ENCODE measurements at places on chromosomes 1 and 21.

- no peak for DNase-seq
These were observed 332.7 kb upstream of the VAMP3 start for GRCh38 chr1:7438396-7438785.

DNA sequence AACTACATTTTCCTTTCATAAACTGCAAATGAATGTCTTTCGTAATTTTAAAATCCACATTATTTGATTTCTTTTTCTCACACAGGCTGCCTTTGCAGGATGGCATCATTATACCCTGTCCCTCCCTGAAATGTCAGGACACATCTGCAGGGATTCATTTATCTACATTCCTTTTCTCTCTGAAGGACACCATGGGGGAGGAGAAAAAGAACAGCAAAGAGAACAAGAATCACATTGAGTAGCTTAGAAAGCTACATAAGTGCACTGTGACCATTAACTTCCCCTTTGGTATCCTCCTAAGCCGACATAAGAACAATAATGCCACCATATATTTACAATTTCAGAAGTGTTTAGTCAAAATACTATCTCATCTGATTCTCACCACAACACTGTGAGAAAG lies 129.5 kb downstream of the PIGK start:
- DNase-seq: no peak

DNA sequence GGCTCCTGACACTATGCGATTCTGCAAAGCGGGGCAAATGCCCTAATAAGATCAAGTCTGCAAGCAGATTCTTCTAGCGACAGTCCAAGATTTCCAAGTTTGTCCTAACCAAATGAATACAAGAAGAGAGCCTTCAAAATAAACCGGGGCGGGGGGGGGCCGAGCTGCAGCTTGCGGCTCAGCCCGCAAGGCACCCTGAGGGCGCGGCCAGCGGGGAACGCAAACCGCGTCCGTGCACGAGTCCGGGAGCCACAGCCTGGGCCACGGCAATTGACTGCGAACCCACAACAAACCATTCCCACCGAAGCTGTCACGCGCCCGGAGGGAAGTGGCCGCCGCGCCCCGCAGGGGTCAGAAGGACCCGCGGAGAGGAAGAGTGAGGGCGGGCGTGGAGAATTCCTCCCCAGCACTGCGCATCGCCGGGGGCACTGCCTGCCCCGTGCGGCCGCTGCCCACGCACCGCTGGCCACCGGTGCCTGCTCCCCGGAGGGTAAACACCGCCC lies 687 bp downstream of the TGFBR3 start:
- DNase-seq: no peak

DNA sequence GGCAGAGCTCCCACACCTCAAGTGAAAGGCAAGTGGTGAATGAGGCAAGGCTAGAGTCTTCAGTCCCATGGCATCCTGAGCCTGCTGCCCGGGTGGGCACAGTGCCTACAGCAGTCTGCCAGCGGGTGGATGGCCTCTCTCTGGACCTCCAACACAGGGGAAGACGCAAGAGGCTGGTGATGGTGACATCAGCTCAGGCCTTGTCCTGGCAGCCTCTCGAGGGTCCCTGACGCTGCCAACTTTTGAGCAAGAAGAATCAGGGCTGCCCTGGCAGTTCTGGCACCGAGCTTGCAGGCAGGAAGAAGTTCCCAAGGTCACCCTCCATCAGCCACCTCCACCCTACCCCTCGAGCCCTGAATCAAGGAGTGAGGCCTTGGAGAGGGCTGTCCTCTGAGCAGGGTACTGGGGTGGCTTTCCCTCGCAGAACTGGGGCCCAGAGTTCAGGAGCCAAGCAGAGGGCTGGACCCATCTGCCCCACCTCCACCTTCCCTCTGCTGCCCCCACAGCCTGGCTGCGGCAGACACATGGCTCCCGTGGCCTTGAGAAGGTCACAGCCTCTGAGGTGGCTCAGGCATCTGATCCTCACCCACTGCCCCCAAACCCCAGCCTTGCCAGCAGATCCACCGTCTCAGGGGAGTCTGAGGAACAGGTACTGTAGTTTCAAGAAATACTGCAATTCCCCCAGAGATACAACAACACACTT lies 5.8 kb downstream of the RAP1GAP start:
- no peak for DNase-seq

- no peak for DNase-seq
These were observed 560 bp downstream of the PLEKHM2 start for GRCh38 chr1:15684468-15685291.

DNA sequence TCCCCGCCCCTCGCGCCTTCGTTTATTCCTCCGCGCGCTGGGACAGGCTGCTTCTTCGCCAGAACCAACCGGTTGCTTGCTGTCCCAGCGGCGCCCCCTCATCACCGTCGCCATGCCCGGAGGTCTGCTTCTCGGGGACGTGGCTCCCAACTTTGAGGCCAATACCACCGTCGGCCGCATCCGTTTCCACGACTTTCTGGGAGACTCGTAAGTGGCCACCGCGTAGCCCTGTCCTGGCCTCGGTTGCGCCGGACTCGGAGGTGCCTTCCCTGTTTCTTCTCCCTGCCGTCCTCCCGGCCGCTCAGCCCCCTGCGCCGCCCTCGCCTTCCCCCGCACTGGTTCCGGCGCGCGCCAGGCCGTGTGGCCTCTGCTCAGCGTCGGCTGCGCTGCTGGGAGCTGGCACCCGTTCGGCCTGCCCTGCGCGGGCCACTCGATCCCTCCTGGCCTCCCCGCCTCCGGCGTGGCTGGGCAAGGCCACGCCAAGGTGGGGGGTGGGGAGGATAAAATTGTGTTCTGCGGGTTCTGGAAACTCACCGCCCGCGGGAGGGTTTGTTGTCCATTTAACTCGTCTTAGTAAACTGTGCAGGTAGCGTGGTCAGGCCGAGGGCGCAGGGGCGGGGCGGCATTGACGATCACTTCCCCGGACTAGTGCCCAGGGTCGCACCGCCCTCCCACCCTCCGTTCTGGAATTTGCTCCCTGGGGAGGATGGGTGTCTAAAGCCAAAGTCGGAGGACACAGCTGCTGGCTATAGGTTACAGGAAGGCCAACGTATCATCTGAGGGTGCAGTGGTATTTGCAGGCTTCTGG lies at the start of gene PRDX6:
Gene PRDX6 (plus strand): TSS at position 50 of the 808 bp plus-strand sequence. CDS start 63 bp downstream, at position 113.
- no peak for DNase-seq

DNA sequence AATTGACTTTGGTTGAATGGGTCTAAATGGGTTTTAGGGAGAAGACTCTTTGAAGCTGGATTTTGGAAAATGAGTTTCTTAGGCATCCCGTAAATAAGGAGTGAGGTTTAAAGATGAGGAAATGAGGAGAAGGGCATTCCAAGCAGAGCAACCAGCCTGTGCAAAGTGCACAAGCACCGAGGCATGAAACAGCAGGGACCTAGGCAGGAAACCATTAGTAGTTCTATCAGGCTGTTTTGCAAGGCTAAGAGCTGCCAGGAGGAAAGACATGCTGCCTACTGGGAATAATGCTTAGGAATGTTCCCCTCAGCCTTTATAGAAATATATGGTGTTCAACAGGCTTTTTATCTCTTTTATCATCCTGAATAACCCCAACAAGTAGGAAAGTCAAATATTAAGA lies 153.1 kb upstream of the FGGY start:
- no peak for DNase-seq

DNA sequence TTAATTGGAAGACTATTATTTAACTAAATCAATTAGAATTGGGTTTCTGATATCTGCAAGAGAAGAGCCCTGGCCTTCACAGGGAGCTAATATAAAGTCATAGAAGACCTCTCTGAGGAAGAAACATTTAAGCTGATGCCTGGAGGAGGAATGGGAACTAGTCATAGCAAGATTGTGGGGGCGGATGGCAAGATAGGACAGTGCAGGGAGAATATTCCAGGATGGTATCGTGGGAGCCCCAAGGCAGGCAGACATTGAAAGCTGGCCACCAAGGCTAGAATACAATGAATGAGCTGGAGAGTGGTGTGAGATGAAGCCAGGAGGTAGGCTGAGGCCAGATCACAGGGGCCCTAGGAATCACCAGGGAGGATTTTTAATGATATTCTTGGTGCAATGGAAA lies 20.8 kb upstream of the MYSM1 start:
- no peak for DNase-seq

GRCh38 chr1:110083866-110084226 lies 13.4 kb upstream of the ALX3 start:
- no peak for DNase-seq

GRCh38 chr1:216721863-216722262 lies 1.4 kb downstream of the ESRRG start:
- no peak for DNase-seq

GRCh38 chr1:183236158-183236725 lies 50.2 kb downstream of the LAMC2 start:
- DNase-seq: no peak

GRCh38 chr1:108016451-108016920 lies 51.5 kb upstream of the VAV3 start:
- no peak for DNase-seq

DNA sequence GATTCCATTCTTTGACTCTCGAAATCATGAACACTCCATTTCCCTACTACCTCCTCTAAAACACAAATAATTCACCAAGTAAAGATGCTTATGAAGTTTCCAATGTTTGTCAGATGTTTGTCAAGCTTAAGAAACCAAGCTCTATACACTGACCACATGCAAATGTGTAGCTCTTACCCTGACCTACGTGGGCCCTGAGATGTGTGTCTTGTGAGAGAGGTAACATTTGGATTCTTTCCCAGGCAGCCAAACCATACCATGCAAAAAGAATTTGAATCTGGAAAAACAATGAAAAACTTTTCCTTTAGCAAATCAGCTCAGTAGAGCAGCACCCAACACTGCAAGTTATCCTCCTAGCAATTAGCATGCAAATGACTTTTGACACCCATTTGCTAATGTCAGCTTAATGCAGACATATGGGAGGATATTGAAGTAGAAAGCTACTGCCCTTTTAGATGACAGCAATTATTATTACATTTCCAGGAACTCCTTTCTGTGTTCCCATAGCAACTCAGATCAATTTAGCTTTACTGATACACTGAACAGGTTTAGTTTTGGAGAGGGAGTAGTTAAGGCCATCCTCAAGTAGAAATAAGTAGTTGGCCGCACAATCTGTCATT lies 83.2 kb upstream of the RGS4 start:
- DNase-seq: no peak

GRCh38 chr1:57106296-57106695 lies 140.5 kb upstream of the C8B start:
- DNase-seq: no peak

GRCh38 chr1:16012590-16013219 lies 5.1 kb downstream of the HSPB7 start:
- no peak for DNase-seq

- DNase-seq: peak; percentile 58
These were observed 722 bp upstream of the TUT4 start for GRCh38 chr1:52553362-52554266.

GRCh38 chr1:173669491-173669941 lies at the start of gene ANKRD45:
ANKRD45 (minus strand) TSS chr1:173669851; CDS start chr1:173659418, 10,433 bp downstream.
- DNase-seq: no peak

DNA sequence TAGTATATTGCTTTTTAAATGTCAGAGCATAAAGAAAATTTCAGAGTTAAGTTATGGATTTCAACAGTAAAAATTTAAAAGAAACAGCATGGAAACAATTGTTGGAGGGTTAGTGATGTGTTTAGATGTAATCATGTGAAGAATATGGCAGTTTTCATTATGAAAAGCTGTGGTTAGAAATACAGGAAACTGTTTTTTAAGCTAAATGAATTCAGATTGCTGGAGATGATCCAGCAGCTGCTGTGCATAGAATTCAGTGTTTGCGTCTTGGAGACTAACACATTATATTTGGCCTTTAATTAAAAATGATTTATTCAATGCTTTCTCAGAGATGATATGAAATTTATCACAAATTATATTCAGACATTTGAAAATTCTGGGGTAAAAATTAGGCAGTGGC lies 273.6 kb upstream of the LRRC7 start:
- DNase-seq: no peak

DNA sequence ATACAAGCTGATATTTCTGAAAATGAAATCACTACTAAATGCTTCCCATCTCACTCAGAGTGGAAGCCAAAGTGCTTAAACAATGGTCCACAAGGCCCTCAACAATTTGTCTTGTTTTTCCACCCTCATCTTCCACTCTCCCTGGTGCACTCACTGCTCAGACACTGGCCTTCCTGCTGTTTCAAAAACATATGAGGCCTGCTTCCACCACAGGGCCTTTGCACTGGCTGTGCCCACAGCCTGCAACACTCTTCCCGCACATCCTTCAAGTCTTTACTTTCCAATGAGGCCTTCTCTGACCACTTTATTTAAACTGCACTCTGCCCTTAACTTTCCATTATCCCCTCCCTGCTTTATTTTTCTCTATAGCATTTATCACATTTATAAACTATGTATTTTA lies 53.8 kb downstream of the SYNJ1 start:
- no peak for DNase-seq

- no peak for DNase-seq
These were observed 42.3 kb downstream of the NVL start for GRCh38 chr1:224287714-224288113.

DNA sequence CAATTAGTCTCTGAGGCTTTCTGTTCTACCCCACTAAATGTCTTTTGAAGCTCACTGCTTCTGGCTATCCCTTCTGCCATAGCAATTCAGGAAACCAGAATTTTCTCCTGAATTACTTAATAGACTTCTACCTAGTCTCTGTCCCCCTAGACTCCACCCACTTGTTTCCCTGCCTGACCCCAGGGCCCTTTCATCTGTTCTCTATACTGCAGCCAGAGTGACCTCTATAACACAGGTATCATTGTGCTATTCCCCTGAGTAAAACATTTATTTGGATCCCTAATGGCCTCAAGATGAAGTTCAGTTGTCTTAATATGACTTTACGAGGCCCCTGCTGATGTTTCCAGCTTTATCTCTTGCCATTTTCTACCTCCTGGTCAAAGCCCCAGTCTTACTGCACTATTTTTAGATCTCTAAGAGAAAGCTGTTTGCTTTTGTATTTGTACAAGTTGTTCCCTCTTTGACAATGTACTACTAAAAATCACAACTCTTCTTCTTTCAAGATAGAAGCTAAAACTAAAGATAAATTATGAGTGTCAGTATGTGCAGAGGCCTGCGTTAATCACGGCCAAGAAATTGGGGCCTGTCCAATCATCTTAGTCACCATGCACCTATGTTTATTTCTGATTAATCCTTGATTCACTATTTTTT lies 54.5 kb downstream of the ATP1B1 start:
- no peak for DNase-seq

DNA sequence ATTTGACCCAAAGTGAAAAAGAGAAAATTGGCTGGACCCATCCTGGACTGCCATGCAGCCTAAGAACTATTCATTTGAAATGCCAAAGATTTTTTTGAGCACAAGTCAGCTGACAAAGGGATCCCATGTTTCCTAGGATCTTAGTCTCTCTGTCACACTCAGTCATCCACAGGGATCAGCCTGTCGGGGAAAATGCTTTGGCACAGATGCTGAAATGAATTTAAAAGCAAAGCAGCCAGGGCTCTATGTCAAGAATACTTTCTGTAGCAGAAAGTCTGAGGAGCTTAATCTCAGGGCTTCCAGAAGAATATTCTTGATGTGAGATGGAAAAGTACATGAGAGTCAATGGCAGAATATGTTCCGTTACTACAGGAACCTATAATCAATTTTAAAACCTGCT lies 1900.8 kb downstream of the MRPL39 start:
- no peak for DNase-seq

DNA sequence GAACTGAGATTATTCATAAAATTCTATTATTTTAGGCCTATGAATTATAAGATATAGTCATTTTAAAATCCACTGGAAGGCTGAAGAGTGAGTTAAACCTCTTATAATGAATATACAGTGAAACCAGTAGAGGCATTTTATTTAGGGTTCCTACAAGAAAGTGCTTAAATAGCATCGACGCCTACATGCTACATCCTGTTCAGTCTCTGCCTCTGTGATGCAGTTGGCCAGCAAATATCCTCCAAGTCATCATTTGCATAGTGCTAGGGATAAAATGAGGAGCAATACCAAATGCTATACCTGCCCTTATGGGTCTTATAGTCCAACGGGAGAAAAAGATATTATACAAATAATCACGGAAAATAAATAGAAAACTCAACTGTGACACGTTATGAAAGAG lies 59.6 kb downstream of the EDEM3 start:
- no peak for DNase-seq

Measured in smooth muscle cell of the brain vasculature (primary cell).